ENCODE measurements at places on chromosomes 12 and 14. TPM values are rescaled to one million over a fixed set of nuclear protein-coding genes. Genes with fewer than 3 reads are reported as not detected.

DNA sequence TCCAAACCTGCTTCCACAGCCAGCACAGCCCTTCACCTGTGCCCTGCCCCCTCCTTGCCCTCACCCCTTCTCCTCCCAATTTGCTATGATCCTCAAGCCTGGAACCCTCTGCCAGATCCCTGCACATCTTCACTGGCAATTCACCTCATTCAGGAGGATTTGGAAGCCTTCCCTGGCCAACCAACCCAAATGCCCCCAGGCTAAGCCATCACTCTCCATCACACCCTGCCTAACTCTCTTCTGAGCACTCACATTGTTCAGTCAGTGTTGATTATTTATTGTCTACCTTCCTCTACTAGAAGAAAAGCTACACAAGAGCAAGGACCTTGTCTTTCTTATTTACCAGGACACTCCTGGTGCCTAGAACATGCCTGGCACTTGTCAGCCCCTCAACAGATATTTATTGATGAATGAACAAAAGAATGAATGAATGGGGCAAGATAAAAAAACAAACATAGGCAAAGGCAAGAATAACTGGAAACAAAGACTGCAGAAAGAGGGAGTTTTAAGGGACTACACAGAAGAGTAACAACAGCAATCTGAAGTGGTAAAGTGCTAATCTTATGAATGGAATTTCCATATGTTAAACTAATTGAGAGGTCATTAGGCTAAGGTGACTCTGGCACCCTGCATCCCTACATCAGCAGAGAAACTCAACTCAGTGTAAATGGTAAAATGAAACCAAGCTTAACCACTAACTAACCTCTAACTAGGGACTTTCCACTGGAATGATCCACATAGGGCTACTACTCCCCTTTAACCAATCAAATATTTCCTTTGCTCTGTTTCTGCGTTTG lies 33.4 kb downstream of the TMTC1 start:
- no peak for DNase-seq

The RAP1B gene
- total RNA-seq, result 252 TPM

GRCh38 chr14:50573862-50574261 lies 13.9 kb downstream of the ATL1 start:
- no peak for DNase-seq

GRCh38 chr12:75706786-75707605 lies 195.6 kb upstream of the KRR1 start:
- no peak for DNase-seq

All from activated CD8-positive, alpha-beta memory T cell treated with anti-CD3 and anti-CD28 coated beads, Interleukin-2, amount 10 ng/mL, durations not matched to agents 7 days and 5 days (primary cell).